Hindlimb muscle (tissue), 1 donor: ENCODE measurements at places on chromosomes 6 and 20. TPM values are rescaled to one million over a fixed set of nuclear protein-coding genes. Genes with fewer than 3 reads are reported as not detected.

DNA sequence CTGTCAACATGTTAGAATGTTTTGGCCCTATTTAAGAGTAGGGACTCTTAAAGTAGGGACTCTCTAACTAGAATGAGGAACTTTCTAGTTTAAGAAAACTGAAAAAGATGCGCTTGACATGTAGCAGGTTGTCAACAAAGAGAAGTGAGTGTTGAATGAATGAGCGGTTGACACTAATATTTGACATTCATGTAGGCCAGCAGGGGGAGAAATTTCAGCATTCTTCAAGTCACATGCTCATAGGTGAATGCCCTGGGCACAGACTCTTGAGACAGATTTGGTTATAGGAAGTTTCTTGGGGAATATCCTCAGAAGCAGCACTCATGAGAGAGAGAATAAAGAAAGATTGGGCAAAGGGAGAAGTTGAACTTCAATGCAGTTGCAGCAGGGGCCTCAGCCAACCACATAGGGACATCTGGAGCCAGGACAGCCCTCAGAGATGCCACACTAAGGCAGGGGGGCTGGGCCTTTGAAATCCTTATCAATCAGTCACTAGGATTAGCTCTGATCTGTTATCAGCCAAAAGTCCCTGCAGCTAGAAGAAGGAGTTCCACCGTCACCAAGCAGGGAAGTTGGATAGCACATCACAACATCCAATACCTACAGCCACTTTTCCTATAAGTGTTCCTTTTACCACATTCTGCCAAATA lies 145.1 kb upstream of the FKBP1C start:
- DNase-seq, result no peak

DNA sequence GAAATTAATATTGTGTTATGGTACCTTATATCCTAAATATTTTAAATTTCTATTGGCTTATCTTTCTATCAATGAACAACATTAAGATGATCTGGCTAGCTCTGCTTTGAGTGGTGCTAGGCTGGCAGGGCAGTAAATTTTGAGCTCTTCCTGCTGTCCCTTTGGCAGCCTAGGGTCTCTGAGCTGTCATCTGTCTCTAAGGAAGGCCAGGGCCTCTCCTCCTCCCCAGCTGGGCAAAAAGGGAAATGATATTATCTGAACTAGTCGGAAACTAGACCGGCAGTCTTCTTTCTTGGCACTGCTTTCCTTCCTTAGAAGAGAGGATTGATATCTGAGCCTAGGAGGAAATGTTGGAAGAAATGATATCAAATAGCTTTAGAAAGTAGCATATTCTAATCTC lies 176.7 kb upstream of the BTBD3 start:
- DNase-seq, result no peak

- no peak for DNase-seq
Observed at GRCh38 chr20:17956099-17956685, 12.4 kb downstream of the SNX5 start.

DNA sequence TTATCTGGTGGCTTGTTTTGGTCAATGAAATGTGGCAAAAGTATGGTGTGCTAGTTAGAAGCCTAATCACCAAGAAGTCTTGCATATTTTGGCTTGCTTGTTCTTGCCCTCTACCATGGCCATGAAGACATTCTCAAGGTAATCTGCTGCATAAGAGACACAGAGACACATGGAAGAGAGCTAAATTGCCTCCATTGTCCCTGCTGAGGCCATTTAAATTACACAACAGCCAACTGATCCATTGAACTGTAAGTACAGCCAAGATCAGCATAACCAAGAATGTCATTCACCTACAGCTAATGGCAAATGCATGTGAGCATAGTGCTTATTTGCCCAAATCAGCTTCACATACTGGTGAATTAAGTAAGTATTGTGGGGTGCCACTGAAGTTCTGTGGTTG lies 603.8 kb downstream of the FRK start:
- no peak for DNase-seq

DNA sequence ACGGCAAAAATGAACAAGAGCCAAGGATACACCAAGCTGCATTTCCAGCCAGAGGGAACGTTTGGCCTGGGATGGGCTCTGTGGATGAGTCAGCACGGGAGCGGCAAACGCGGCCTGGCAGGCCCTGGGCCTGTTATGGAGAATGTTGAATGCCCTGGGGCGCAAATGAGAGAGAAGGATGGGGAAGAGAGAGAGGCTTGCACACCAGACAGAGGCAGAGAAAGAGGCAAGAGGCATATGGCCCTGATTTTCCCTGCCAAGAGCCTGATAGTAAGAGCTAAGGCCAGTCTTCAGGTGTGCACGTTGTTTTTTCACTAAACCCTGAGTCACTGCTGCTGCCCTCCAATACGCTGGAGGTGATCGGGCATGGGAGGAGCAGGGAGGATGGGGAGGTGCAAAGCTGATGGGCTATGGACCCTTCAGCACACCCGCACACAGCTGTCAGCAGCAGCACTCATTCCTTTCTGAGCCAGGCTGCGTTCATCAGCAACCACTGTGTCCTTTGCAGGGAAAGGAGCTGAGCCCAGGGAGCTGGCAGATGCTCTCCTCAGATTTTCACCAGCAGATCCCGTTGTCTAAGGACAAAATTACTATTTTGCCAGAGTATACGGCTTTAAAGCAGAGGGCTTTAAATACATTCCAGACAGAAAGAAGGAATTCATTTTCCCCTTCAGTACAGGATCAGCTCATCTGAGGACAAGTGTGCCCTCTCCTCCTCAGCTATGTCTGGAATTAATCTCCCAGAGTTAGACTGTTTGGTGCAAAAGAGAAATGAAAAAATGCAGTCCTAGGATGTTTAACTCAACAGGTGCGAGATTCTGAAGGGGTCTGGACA lies 61.7 kb upstream of the SLC22A23 start:
- DNase-seq, result no peak

DNA sequence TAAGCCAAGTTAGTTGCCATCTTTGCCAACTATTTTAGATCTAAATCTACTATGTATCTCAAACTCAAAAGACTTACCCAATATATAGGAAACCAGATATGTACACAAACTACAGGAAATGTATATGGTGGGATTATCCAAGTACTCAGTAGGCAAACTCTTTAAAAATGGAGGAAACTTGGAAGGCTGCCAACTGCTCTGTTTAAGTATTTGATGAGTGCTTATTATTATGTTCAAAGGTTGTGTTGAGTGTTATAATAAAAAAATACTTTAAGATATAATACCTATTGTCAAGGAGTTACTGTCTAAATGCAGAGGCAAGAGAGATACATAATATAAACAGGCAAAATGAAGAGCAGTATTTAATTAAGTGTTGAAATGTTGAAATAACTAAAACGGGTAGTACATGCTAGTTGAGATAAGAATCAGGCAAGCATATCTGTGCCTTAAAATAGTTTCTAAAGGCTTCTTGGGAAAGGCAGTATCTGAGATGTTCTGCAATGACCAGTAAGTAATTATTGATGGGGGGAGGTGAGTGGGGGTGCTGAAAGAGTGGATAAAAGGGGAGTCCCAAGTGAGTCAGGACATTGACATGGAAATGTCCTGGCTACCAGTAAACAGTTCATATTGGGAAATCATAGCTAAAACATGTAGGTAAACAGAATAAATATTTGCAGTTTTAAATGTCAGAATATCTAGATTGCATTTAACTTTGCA lies 6.5 kb upstream of the DST start:
- no peak for DNase-seq

DNA sequence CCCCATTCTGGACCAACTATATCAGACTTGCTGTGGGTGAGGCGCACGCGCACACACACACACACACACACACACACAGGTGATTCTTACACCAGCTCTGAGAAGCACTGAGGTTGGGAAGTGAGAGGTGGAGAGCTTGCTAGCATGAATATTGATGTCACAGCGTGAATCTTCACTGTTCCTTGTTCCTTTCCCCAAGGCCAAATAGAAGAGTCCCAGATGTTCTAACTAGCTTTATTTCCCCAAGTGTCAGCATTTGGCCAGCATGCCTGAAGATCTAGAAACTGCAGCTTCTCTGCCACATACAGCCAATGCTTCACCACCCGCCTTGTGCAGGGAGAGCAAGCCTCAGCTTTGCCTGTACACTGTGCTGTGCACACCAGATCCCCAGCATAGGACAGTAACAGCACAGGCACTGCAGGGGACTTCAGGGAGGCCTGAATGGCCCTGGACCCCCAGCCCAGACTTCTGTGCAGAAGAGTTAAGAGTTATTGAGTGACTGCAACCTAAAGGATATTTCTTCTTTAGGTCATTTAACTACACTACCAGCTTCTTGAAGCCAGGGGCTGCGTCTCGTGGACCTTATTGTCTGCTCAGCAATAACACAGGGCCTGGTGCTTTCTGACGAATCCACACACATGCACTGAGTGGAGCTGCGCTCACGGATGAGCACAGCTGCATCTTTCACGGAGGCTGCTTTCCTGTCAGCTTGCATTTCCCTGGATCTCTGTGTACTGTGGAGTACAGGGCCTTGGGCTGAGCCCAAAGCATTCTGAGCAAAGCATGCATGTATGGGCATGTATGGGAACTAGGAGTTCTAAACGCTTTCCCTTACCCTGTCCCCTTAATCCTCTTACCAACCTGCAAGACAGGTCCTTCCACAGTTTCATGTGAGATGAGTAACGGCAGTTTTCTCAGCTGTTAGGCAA lies 13.9 kb upstream of the CD93 start:
- DNase-seq, result no peak

- no peak for DNase-seq
Observed at GRCh38 chr6:10309457-10310329, 105.2 kb downstream of the TFAP2A start.

DNA sequence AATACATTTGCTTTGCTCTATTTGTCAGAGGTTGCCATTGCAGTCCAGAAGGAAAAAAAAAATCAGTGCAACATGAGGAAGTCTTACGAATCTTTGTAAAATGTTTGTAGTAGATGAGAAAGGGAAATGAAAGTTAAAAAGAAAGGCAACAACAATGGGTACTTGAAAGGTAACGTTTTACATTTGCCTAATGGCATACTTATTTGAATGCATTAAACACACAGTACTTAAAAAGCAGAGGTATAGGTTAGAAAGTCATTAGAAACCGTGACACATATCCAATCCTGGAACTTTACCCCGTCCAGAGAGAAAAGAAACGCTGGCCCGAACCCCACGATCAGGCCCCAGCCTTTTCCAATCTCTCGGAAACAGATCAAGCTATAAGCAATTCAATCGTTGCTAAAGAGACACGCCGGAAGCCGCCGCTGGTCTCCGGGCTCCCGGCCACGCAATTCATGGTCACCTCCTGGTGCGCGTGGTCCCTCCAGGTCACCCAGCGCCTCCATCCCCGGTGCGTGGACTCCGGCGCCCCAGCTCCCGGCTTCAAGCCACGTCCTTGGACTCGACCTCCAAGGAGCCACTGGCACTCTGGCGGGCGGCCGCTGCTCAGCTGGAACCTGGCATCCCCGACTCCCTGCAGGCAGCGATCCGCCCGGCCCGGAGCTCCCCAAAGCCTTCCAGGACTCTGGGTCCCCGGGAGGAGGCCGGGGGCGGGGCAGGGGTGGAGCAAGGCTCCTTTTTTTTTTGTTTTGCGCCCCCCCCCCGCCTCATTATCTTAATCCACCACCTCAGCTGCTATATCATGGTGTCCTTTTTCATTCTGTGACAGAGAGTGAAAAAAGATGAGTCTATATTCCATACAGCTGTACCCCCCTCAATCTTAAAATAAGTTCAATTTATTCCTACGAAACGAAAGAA lies at the start of gene SLC18B1:
SLC18B1 (minus strand) TSS at position 687 of the 918 bp plus-strand sequence; CDS start at position 506, 181 bp downstream.
- DNase-seq, result peak; percentile 58

DNA sequence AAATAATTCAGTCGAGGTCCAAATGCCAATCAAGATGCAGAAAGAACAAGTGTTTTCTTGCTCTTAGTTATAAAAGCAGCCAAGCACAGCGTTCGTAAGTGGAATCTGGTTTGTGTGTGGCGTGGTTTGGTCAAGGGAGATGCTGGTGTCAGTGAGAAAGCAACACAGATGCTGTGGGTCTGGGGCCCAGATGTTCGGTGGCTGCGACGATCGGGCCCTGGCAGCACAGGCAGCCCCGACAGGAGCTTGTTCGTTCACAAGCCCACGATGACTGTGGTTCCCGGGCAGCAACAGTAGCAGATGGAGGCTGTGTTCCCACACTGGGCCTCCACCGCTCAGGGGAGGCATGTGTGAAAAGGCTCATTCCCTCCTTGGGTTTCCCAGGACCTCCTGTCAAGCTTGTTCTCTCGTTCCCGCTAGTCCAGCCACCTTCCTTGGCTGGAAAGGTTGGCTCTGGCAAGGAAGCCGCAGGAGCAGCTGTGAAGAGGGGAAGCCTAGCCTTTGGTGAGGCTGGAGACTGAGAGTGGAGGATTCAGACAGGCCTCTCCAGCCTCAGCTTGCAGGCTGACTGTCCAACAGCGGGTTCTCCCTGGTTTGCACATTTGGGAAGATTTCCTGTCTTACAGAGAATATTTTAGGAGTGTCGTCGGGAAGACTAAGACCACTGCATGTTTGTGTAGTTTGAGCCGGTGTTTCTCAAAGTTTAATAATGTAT lies 304.7 kb downstream of the QKI start:
- DNase-seq, result no peak

DNA sequence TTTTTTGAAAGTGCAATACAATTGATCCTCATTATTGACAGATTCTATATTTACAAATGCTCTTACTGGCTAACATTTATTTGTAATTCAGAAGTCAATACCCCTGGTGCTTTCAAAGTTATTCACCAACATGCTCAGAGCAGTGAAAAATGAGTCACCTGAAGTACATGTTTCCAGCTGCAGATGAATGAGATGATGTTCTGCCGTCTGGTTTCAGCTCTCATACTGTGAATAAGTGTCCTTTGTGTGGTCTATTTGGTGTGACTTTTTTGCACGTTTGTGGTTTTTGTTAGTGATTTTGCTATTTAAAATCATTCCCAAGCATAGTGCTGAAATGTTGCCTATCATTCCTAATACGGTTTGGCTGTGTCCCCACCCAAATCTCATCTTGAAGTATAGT lies 22.3 kb upstream of the EYA4 start:
- DNase-seq, result no peak

GRCh38 chr6:138242987-138243592 lies 24.8 kb upstream of the PBOV1 start:
- DNase-seq, result no peak

GRCh38 chr6:11493974-11494373 lies 43.6 kb upstream of the TMEM170B start:
- DNase-seq, result no peak

GRCh38 chr6:106763361-106763760 lies 134.0 kb downstream of the QRSL1 start:
- no peak for DNase-seq

- DNase-seq, result no peak
Observed at GRCh38 chr6:149273318-149273717, 44.2 kb upstream of the TAB2 start.

PPP1R3G gene
- 1.9 TPM for polyA plus RNA-seq

LAMA5 gene
- polyA plus RNA-seq, result 96.2 TPM

SNAP91 gene
- polyA plus RNA-seq, result 1.3 TPM

XKR7 gene
- 0.05 TPM for polyA plus RNA-seq

CDYL gene
- polyA plus RNA-seq, result 18.2 TPM

DOK5 gene
- 27.1 TPM for polyA plus RNA-seq

LY6G6C gene
- polyA plus RNA-seq, result 0.28 TPM

PRICKLE4 gene
- 2.0 TPM for polyA plus RNA-seq

NKX2-2 gene
- not detected for polyA plus RNA-seq

GATA5 gene
- polyA plus RNA-seq, result 0.08 TPM

FOXC1 gene
- polyA plus RNA-seq, result 2.0 TPM
